Stimulated activated CD4-positive, alpha-beta T cell treated with anti-CD3 and anti-CD28 coated beads, Interleukin-1b, Interleukin-23, amount 100 ng/mL, for 1 hour (primary cell): ENCODE measurements at places on chromosomes 1 and 21.

- DNase-seq: no peak
Measured at GRCh38 chr1:109761227-109762038, 2.3 kb downstream of the EPS8L3 start.

DNA sequence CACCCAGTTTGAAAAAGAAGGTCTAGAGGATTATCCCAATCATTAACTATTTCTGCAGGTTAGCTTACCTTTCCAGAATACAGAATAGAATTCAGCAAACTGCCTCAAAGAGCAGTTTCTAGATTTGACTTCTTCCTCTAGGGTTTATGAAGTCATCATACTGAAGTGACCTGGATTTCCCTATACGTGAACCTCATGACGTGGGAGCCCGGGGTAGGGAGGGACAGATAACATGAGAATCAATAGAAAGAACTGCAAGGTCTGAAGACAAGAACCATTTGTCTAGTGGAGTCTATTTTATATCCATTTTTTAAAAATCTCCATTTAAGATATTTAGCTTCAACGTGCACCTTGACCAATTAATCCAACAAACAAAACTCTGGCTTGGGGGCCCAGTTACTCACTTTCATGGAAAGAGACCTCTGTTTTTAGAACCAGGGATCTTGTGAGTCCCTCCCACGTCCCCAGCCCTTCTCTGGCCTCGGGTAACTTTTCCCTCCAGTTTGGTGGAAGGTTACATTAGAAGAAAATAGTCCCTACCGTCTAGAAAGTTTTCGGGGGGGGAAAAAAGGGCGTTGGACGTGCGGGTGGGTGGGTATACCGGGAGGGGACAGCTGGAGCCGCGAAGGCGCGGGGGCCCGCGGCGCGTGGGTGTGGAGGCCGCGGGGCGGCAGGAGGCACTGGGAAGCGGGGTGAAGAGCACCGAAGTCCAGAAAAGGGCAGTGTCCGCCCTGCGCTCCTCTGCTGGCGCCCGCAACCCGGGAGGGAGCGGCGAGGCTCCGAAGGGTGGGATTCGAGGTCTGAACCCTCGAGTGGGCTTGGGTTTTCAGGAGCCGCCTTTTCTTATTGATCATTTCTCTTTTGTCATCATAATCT lies 13.8 kb upstream of the POGZ start:
- no peak for DNase-seq

DNA sequence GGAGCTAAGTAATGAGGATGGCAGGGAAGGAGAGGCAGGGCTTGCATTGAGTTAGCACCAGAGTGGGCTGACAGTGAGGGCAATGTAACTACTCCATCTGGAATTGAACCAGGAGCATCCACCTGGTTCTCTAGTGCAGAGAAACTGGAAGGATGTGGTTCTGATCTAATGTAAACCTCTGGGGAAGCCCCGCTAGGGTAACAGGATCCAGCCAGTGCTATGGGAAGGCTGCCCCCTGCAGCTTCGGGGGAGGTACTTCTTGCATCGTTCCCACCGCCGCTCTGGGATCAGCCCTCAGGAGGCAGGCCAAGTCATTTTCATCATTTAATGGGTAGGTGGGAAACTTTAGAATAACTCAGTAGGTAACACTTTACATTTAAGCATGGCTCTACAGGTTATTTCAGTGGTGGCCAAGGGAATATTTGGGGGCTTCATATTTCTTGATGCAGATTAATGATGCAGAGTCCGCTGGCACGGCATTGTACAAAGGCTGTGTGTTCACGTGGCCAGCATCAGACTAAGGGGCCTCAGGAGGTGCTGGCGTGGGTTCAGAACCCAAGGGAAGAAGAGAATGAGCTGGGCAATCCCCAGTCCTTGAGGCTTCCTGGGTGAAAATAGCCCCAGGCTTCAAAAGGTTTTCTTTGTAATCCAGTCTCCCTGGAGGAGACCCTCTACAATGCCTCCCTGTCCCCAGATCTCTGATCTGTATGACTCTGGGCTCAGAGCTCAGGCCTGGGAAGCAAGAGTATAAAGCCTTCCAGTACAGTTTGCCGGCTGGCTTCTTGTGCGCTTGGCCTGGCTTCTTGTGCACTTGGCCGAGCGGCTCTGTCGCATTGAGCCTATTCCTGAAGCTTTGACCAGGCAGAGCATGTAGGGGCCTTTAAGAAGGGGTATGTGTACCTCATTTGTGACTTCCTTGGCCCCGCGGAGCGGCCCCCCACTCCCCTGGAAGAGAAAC lies 26.4 kb upstream of the KAZN start:
- DNase-seq: no peak

- DNase-seq: no peak
Measured at GRCh38 chr1:240528591-240528990, 83.4 kb downstream of the GREM2 start.

DNA sequence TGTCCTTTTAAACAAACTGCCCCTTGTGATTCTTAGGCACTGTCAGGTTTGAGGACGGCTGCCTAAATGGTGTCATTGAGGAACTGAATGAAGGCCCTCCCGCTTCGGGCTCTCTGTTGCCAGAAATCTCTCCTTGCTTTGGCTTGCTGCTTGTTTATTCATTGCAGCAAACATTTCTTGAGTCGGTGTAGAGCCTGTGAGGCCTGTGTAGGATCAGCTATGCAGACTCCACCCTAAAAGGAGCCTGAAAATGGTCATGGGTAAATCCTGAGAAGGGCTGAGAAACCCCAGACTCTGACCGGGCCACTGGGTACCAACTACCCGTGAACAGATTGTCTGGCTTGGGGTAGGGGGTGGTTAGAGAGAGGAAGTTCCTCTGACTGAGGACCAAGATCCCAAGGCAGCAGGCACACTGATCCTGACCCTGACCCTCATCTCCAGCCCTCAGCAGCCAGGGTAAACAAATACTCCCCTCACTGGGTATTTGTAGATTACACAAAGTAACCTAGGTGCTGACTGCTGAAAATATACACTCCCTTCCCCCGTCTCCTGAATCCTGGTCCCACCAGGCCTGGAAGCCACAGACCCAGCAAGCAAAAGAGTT lies 3.1 kb downstream of the IL6R start:
- no peak for DNase-seq

GRCh38 chr1:200317236-200317635 lies 92.6 kb downstream of the ZNF281 start:
- DNase-seq: no peak

DNA sequence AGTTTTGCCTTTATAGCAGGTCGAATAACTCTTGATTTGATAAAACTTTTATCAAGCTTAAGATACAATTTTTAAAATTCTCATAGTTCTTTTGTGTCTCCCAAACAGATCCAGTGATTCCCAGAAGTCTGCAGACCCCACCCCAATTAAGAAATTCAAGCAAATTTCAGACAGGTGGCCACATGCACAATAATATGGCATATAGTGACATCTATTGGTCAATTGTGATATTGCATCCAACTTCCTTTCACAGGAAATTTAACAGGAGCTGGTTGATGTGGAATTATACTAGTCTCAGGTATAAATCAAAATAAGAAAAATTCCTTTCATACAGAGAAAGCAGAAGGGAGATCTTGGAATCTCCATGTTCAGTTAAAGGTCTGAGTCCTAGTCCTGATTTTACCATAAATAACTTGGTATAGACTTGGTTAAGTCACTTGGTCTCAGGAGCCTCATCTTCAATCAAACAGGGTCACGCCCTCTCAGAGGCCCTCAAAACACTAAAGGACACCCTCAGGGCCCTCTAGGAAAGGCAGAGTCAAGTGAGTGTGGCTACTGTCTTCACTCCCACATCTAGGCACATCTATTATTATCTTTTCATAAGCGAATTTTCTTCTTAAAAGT lies 24.1 kb downstream of the PIGM start:
- DNase-seq: no peak

DNA sequence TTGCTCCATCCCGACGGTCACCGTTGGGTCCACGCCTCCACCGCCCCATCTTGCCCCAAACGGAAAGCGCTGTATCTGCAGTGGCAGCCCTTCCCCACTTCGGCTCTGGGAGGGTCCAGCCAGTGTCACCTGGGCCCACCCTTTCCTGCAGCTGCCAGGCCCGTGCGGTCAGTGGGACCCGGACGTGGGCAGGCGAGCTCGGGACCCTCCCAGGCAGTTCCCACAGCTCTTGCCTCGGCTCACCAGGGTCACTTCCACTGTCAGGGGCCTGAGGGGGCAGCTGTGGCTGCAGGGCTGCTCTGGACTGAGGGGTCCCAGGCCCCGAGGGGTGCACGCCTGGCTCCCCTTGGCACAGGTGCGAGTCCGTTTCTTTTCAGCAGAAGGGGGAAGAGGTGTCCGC lies 80.7 kb downstream of the SKI start:
- DNase-seq: no peak

DNA sequence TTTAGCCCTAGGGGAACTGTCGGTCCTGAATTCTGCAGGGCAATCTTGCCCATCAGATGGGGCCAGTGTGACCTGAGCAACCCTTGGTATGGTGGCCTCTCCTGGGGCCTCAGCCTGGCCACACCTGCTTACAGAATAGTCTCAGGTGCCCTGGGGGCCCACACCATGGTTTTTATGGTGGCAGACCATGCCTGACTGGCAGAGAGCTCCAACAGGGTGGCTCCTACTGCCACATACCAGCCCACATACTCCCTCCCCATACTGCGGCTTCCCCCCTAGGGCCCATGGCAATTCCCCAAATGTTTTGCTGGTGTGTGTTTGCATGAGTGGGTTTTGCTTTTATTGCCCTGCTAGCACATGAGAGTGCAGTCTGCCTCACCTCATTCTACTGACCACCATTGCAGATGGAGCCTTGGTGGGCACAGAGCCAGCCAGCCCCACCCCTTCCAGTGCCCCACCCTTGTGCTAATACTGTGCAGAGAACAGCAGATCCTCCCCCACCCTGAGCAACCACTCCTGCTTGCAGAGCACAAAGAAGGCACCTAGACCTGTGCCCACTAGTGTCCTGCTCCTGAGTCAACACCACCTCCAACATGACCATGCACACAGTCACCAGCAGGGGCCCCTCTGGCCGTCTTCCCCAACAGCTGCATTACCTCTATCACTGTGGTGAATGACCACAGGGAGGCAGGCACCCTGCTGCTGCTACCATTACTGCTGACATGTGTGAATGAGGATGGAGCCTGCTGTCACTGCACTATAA lies 86.8 kb downstream of the GDAP2 start:
- DNase-seq: no peak

GRCh38 chr1:54137534-54138061 lies 15.2 kb downstream of the CDCP2 start:
- no peak for DNase-seq

- DNase-seq: no peak
Measured at GRCh38 chr1:56585985-56586384, 6.6 kb upstream of the PLPP3 start.

DNA sequence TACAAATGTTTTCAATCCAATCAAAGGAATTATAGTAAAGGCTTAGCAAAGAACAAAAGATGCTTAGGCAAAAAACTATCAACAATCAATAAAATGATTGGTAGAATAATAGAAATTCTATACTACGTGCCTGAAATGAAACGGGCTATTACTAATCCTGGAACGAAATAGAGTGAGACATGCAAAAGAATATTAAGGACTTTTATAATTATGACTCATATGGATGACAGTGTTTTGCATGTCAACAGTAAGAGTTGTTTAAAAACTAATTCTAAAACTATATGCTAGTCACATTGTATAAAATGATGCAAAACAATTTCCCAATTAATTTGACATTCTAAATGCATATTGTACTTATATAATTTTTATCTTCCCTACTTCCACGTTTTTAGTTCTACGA lies 35.6 kb downstream of the LRRIQ3 start:
- DNase-seq: no peak

GRCh38 chr1:203512517-203512847 lies 18.5 kb downstream of the OPTC start:
- no peak for DNase-seq

GRCh38 chr1:211377539-211378450 lies 51.2 kb downstream of the TRAF5 start:
- DNase-seq: no peak

DNA sequence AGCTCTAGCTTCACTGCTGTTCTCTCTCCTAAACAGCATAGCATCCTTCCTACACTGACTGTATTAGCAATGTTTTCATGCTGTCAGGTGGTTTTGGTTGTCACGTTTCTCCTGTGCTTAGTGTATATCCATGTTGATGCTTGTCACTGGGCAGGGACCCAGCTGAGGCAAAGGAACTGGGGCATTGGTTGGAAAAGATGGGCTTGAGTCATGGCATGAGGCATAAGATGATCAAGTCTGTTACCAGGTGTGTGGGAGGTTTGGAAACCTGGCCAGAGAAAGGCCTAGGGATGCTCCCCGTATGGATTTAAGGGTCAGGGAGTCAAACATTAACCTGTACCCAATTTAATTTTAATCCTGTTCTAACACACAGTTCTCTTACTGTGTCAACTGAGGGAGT lies 69.6 kb downstream of the OSBPL9 start:
- no peak for DNase-seq

DNA sequence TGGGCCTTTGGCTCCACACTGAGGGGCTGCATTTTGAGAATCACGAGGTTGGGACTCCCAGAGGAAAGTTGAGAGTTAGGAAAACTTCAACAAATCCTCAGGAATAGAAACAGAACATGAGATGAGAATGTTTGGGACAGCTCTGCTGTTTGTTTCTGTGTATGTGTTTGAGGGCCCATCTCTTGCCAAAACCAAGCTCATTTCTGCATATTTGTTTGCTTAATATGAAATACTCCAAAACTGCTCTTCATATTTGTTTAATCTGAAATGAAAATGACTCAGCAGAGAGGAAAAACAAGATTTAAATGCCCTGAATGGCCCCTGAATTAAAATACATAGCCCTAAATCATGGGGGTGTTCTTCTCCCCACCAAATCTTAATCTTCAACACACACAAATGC lies 78.1 kb downstream of the DDR2 start:
- DNase-seq: no peak

GRCh38 chr1:162632217-162632666 lies at the start of gene DDR2:
Gene DDR2, plus strand, starts transcription at chr1:162632464. Its CDS starts 86,600 bp downstream, at chr1:162719064.
- DNase-seq: no peak

DNA sequence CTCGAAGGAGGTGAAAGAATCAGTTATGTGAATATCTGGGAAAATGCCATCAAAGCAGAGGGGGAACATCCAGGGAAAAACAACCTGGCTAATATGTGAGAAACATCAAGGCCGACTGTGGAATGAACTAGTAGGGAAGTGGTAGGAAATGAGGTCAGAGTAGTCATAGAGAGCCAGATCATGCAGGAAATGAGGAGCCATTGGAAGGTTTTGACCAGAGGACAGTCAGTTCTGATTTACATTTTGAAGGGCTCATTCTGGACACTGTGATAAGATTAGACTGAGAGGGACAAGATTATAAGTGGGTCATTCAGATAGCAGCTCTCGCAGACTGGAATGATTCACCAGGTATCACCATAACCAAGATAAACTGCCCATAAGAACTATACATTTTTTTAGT lies 63.7 kb downstream of the SYT14 start:
- DNase-seq: no peak

- no peak for DNase-seq
Measured at GRCh38 chr1:35932941-35933340, 2.0 kb downstream of the AGO3 start.

GRCh38 chr1:91741301-91741700 lies 144.7 kb downstream of the TGFBR3 start:
- DNase-seq: no peak

GRCh38 chr1:232533328-232533727 lies 96.6 kb downstream of the SIPA1L2 start:
- no peak for DNase-seq
